ENCODE measurements at places on chromosomes 7 and 10.

- no peak for DNase-seq
Measured at GRCh38 chr7:128431221-128431620, 21.4 kb upstream of the IMPDH1 start.

DNA sequence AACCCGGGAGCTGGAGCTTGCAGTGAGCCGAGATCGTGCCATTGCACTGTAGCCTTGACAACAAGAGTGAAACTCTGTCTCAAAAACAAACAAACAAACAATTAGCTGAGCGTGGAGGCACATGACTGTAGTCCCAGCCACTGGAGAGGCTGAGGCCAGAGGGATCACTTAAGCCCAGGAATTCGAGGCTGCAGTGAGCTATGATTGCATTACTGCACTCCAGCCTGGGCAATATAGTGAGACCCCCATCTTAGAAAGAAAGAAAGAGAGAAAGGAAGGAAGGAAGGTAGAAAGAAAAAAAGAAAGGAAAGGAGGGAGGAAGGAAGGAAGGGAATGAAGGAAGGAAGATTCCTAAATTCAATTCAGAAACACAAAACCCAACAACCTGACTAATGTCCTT lies 141.3 kb upstream of the TNRC18 start:
- no peak for DNase-seq

DNA sequence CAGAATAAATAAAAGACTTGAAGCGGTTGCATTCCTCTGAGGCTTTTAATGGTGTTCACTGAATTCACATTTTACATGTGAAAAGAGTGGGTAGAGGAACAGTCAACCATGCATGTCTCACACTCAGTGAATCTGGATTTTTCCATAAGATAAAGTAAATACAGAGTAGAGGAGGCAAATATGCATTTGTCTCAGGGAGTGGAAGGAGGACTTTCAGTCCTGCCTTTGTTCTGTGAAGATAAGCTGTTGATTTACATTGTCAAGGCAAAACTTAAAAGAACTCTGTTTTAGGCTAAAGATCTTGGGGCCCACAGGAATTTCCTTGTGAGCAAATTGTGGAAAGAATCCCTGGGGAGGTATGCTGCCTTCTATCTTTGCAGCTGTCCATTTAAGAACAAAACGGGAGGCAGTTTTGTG lies 825.3 kb upstream of the MBL2 start:
- no peak for DNase-seq

GRCh38 chr10:29862923-29863614 lies 196.3 kb downstream of the JCAD start:
- DNase-seq: no peak

GRCh38 chr10:103824281-103824680 lies 31.1 kb downstream of the SH3PXD2A start:
- DNase-seq: no peak

- no peak for DNase-seq
Measured at GRCh38 chr7:116173051-116174028, 37.0 kb upstream of the TES start.

DNA sequence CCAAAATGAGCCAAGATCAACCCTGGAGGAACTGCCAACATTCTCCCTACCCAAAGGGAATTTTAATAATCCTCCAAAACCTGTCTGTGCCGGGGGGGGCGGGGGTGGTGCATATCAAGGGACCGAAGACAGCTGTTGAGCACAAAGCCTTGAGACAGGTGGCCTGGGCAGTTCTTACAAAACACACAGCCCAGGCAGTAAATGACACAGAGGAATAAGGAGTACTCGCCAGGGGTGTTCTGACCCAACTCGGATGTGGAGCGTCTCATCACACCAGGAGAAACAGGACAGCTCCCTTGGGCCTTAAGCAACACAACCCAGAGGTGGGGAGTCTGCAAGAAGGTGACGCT lies 35.6 kb downstream of the PLAC9 start:
- DNase-seq: no peak

- no peak for DNase-seq
Measured at GRCh38 chr7:105975770-105976417, 12.8 kb downstream of the CDHR3 start.

Data from anterior cingulate cortex (tissue), 58 donors.